Mammary epithelial cell (primary cell): ENCODE measurements at places on chromosomes 12 and 14. TPM values are rescaled to one million over a fixed set of nuclear protein-coding genes. Genes with fewer than 3 reads are reported as not detected.

Gene MUCL1
- total RNA-seq: not detected

Gene PLCZ1
- total RNA-seq: 0.67 TPM

Gene CDC42BPB
- 82.5 TPM for total RNA-seq

Gene KRT80
- total RNA-seq: 1.1 and 1.8 TPM in 2 replicates

Gene TDRD9
- total RNA-seq: 3.5 TPM

Gene NTF3
- total RNA-seq: not detected

Gene PTPRB
- total RNA-seq: 0.17 TPM

Gene RFX4
- not detected for total RNA-seq

Gene ESR2
- 0.19 and 0.21 TPM in 2 replicates for total RNA-seq

Gene FAM234B
- 9.5 TPM for total RNA-seq

Gene KRT1
- total RNA-seq: not detected

Gene TSHR
- total RNA-seq: not detected in 2 replicates

Gene AKAP6
- total RNA-seq: 4.8 and 6.1 TPM in 2 replicates

Gene CPNE6
- not detected for total RNA-seq

Gene LRRIQ1
- 0.13 and 0.99 TPM in 2 replicates for total RNA-seq

Gene LRP1-AS
- not detected for total RNA-seq

Gene DEPDC4
- 2.4 and 4.2 TPM in 2 replicates for total RNA-seq

Gene LRRC43
- total RNA-seq: 0.50 TPM

Gene CLEC12A
- not detected in 2 replicates for total RNA-seq

Gene KIF21A
- 45.3 TPM for total RNA-seq

Gene CTSG
- not detected in 2 replicates for total RNA-seq

Gene ZC3H10
- total RNA-seq: 2.3 and 2.7 TPM in 2 replicates

Gene RITA1
- 21.0 TPM for total RNA-seq

Gene PA2G4
- total RNA-seq: 127 TPM

Gene C12orf42
- total RNA-seq: not detected in 2 replicates

Gene KRT78
- not detected for total RNA-seq

Gene PLBD2
- total RNA-seq: 39.3 and 41.8 TPM in 2 replicates

Gene LMNTD1
- total RNA-seq: 0.33 and 0.83 TPM in 2 replicates

Gene IL23A
- total RNA-seq: 0.50 TPM

Gene AQP2
- total RNA-seq: not detected

Gene MAP3K9
- total RNA-seq: 24.3 TPM

Gene TTC7B
- 15.2 TPM for total RNA-seq

Gene ALDH1L2
- total RNA-seq: 92.1 and 121 TPM in 2 replicates

Gene THAP2
- 5.5 and 10.0 TPM in 2 replicates for total RNA-seq

Gene RTN1
- 0.17 TPM for total RNA-seq

Gene KLRC2
- not detected in 2 replicates for total RNA-seq

Gene ASCL1
- total RNA-seq: not detected

Gene YLPM1
- 38.0 and 52.4 TPM in 2 replicates for total RNA-seq

Gene PPP1R1A
- not detected in 2 replicates for total RNA-seq

Gene EFS
- total RNA-seq: 6.2 TPM
